Cardiac fibroblast (primary cell): ENCODE measurements at places on chromosomes 3 and 15.

GRCh38 chr3:112767177-112767576, 79.5 kb downstream of the CD200R1L start:
- DNase-seq: peak; percentile 61

DNA sequence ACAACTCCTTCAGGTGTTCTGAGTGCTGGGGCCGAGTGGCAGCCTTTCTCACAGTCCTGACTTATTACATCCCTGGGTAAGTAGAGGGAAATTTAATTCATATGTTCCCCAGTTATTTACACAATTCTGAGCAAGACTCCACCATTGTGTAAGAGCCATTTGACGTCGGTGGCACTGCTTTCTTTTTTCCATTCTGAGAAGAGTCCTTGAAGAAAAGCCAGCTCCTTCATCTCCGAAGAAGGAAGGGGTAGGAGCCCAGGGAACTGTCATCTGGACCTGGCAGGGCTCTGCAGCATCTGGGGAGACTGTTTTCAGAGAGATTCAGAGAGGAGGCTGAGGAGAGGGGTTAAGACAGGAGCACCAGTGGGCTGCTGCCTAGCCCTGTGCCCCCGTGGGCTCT, 22.6 kb upstream of the MASP1 start:
- no peak for DNase-seq

- no peak for DNase-seq
These were observed 11.5 kb upstream of the USP50 start for GRCh38 chr15:50558012-50558411.

- no peak for DNase-seq
These were observed 60.7 kb downstream of the FSIP1 start for GRCh38 chr15:39721893-39722292.

DNA sequence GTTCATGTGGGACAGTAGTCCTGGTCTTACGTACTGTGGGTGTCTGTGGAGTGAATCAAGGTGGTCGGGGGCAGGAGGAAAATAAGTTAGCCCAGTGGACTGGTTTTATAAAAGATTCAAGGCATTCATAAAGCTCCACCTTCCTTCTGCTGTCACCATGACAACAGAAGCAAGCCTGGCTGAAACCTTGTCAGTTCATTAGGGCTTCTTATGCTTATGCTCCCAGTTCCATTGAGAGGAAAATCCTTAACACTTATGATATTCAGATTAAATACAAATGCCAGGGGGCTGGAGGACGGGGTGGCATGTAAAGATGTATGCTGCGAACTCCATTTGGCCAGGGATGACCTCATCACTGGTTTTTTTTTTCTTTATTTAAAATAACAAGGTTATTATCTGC, 283.1 kb upstream of the ATP10A start:
- DNase-seq: no peak

- no peak for DNase-seq
These were observed 54.8 kb downstream of the ANAPC13 start for GRCh38 chr3:134430950-134431445.

- no peak for DNase-seq
These were observed 6.9 kb upstream of the NME9 start for GRCh38 chr3:138336454-138336999.

GRCh38 chr3:141372656-141373055, 4.4 kb downstream of the ZBTB38 start:
- no peak for DNase-seq

DNA sequence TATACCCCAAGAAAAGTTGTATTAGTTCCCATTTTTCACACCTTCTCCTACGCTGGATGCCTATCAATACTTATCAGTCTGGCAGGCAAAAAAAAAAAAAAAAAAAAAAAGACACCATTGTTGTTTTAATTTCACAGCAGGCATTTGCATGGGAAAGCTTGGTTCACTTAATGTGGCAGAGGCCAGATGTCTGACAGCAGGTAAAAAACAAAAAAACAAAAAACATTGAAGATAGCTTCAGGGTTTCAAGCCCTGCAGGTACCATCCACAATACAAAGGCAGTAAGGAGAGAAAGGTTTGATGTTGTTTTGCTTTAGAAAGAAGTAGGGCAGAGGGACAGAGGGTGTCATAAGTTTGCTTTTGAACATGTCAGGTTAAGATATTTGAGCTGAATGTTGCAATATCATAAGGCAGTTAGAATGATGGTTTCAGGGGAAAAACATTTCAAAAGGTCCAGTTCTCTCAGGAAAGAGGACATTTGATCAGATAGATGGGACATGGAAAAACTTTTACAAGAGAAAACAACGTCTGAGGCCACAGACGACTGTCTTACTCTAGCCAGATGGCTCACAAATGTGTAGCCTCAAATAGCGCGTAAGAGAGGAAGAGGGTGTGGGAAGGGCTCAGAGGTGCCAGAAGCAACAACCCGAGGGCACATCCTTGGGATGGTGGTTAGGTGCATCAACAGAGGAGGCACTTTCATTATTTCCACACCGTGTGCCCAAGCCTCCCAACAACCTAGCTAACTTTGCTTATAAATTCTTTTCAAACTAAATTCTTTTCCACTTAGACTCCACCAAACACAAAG, 25.7 kb downstream of the PCOLCE2 start:
- DNase-seq: peak; percentile 25

DNA sequence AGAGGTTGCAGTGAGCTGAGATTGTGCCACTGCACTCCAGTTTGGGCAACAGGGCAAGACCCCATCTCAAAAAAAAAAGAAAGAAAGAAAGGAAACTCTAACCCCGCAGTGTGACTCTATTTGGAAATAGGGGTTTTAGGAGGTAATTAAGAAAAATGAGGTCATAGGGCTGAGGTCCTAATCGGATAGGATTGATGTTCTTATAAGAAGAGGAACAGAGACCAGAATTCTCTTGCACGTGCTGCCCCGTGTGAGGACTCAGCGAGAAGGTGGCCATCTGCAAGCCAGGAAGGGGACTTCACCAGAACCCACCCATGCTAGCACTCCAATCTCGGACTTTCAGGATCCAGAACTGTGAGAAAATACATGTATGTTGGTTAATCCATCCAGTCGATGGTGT, 25.8 kb downstream of the KLHL6 start:
- no peak for DNase-seq

DNA sequence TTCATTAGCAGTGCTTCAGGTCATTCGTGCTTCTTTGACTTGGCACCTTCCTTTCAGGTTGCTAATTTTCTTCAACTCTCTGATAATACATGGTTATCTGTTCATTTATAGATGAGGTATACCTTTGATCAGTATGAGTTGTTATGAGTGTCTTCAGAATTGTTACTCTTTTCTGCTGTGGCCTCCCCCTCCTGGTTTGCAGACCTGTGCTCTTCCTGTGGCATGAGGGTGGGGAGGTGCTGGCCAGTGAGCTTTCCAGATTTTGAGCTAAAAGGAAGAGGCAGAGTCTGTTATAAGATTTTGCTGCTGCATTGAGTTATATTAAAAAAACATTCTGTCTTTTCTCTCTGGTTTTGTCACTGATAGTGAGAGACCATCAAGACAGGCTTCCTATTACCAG, 30.8 kb upstream of the GOLGA6L9 start:
- DNase-seq: no peak
